ENCODE measurements at places on chromosomes 6 and 20. TPM values are rescaled to one million over a fixed set of nuclear protein-coding genes. Genes with fewer than 3 reads are reported as not detected.

DNA sequence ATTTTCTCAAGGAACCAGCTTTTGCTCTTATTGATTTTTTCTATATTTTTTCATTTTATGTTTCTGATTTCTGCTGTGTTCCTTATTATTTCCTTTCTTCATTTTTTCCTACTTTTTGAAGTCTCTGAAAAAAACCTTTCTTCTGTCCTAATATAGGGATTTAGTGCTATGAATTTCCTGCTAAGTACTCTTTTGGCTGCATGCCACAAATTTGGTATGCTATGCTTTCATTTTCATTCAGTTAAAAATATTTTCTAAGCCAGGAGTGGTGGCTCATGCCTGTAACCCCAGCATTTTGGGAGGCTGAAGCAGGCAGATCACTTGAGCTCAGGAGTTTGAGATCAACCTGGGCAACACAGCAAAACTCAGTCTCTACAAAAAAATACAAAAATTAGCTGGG, 30.6 kb downstream of the SIRPD start:
- no peak overlapping the region for H3K4me3 ChIP-seq
- H3K27me3 ChIP-seq: no peaks in the 10 kb centered on the region
- H3K36me3 ChIP-seq: no peaks in the 10 kb centered on the region

DNA sequence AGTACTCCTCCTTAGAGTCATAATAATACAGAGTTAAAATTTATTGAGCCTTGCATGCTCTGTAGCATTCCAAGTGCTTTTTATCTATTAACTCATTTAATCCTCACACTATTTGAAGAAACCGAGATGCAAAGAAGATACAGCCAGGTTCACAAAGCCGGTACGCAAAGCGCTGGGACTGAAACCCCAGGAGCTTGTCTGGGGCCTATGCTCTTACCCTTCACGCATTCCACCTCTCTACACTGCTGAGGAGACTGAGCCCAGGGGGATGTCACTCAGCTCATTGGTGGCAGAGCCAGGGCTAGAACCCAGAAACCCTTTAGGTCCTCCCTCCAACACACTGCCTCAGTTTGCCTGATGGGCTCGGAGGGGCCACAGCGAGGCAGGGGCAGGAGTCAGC, 19.7 kb upstream of the MRPS18A start:
- H3K4me1 ChIP-seq: peaks cover 59% of the 10 kb centered on the region
- no peak overlapping the region for H3K4me3 ChIP-seq
- no peaks in the 10 kb centered on the region for H3K27me3 ChIP-seq

GRCh38 chr20:46268131-46268614, 40.1 kb downstream of the CDH22 start:
- no peak overlapping the region for H3K4me3 ChIP-seq
- H3K27me3 ChIP-seq: peaks cover 68% of the 10 kb centered on the region
- H3K4me1 ChIP-seq: no peaks in the 10 kb centered on the region

DNA sequence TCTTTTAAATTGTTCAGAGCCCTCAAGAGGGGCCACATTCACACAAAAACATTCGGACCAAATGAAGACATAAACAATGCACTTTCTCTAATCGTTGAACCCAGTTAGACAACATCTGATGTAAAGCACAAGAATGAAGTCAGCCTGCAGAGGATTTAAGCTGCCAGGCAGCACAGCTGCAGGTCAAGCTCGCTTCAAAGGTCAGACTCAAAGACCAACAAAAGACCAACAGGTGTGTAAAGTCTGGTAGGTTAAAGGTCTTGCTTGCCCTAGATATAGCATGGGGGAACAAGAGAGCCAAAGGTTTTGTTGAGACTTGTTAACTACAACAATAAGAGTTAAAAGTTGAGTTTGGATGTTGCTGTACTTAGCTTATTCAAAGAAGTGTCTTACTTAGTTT, 26.7 kb upstream of the MYLIP start:
- H3K27me3 ChIP-seq: no peaks in the 10 kb centered on the region
- no peak for DNase-seq
- H3K27ac ChIP-seq: no peak overlapping the region

GRCh38 chr6:140045116-140045515, 670.7 kb upstream of the CITED2 start:
- no peaks in the 10 kb centered on the region for H3K36me3 ChIP-seq
- no peak overlapping the region for H3K4me3 ChIP-seq
- H3K27ac ChIP-seq: no peak overlapping the region
- H3K27me3 ChIP-seq: no peaks in the 10 kb centered on the region

NR2E1 gene
- not detected for total RNA-seq

DNA sequence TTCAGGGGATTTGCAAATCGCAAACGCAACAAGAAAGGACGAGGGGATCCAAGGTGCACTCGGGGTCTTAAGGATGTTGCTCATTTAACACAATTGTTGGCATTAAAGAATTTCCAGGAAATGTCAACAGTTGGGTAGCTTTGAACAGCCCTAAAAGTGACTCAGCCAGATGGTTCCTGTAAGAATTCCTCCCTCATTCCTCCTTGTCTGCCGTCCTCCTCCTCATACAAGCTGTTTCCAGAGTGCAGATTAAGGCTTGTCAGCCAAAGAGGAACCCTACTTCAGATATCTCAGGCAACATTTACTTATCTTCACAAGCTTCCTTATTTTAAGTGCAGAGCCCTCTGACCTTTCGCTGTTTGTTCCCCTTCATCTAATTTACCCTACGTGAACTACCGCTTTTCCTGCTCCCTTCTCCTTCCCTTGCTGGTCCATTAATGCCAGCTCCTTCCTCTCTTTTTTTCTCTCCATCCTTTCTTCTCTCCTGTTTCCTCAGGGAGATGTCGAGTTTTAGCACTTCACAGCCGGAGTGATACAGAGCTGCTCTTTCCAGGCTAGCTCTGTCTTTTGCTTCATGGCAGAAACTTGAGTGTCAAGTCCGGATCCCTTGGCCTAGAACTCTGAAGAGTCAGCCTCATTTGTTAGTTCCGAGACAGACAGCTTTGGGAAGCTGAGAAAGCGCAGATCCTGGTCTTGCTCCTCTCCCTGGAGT, 26.1 kb upstream of the TBC1D7 start:
- no peaks in the 10 kb centered on the region for H3K36me3 ChIP-seq
- DNase-seq: no peak
- peak overlapping the region; percentile 49 for H3K27ac ChIP-seq
- H3K27me3 ChIP-seq: no peaks in the 10 kb centered on the region
- peaks cover 10% of the 10 kb centered on the region for H3K4me1 ChIP-seq

DNA sequence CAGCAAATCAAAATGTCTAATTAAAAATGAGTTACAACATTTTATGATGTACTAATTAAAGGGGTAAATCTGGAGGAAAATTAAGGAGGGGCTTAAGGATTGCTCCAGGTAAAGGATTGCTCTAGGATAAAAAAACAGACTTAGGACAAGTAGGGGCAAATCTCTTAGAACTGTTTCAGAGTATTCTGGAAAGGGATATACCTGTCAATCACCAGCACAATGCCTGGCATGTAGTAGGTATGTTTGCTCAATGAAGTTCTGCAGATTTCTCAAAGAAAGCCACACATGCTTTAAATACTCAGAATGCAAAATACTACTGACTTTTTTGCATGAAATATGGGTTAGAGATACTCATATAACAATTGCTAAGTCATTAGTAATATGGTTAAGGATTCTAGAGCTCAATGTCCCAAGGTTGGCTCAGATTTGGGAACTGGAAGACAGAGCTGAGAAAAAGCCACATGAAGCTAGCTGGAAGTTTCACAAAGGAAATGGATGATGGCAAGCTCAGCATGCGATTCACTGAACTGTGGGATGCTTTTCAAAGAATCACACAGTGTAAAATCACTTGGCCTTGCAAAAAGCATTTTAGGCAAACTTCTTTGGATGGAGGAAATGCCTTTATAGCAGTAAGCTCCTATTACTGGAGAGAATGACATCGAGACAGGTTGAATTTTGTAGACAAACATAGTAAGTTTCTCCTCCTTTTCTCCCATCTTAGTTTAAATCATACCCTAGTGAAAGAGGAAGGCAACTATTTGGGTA, 72.8 kb downstream of the MAP3K5 start:
- no peaks in the 10 kb centered on the region for H3K27me3 ChIP-seq
- no peaks in the 10 kb centered on the region for H3K36me3 ChIP-seq
- peak overlapping the region; percentile 0 for H3K27ac ChIP-seq
- peaks cover 37% of the 10 kb centered on the region for H3K4me1 ChIP-seq

DNA sequence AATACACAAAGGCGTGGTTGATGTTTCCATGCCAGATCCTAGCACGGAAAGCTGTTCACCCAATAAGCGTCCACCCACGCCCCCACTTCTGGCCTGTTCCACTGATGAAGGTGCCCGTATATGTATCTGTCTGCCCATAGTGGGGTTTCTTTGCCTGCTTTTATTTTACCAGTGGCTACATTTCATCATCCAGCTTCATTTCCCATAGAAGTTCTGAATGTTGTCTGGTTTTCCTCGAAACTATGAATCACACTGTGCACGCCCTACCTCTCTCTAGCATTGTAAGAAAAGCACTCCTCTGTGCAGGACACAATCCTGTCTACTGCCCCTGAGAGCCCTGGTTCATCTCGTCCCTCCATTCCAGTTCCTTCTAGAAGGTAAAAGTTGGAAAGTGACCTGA, 8.8 kb upstream of the CD93 start:
- no peaks in the 10 kb centered on the region for H3K4me1 ChIP-seq
- H3K27me3 ChIP-seq: no peaks in the 10 kb centered on the region
- no peak overlapping the region for H3K27ac ChIP-seq
- no peaks in the 10 kb centered on the region for H3K36me3 ChIP-seq
- no peak overlapping the region for H3K4me3 ChIP-seq
- no peak for DNase-seq

DNA sequence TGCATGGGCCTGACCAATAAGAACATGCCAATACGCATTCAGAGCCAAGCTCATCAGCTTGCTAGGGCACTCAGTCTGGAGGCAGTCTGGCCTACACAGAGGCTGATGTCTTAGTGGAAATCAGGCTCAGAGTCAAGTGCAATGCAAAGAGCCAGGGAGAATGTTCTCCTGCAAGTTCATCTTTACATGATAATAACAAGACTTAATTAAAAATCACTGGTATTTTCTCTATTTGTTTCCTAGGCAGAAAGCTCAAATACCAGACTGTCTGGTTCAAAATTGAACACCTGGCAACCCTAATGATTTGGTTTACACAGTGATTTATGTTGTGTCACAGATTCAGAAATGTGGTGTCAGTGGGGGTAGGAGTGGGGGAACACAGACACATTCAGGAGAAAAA, 689.3 kb upstream of the FLRT3 start:
- no peaks in the 10 kb centered on the region for H3K27me3 ChIP-seq
- no peak overlapping the region for H3K27ac ChIP-seq

DNA sequence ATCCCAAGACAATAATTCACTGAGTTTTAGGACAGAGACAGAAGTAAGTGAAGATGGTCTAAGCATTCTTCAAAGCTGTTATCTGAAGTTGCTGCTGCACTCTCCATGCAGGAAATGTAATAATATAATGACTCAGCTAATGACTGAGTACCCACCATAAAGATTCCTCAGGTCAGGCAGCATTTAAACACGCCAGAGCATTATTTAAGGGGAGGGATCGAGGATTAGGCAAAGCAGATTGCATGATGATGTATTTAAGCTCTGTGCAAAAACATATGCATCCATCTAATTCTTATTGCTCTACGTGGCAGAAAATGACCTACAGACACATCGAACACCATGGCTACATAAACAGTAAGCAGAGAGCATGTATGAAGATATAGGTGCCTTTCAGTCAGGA, 216.4 kb downstream of the UNC5CL start:
- H3K36me3 ChIP-seq: no peaks in the 10 kb centered on the region
- no peak overlapping the region for H3K4me3 ChIP-seq

- H3K36me3 ChIP-seq: no peaks in the 10 kb centered on the region
- H3K4me1 ChIP-seq: no peaks in the 10 kb centered on the region
- peaks cover 28% of the 10 kb centered on the region for H3K27me3 ChIP-seq
- H3K4me3 ChIP-seq: no peak overlapping the region
Measured at GRCh38 chr20:29741594-29741893, 1515.9 kb upstream of the DEFB115 start.

DNA sequence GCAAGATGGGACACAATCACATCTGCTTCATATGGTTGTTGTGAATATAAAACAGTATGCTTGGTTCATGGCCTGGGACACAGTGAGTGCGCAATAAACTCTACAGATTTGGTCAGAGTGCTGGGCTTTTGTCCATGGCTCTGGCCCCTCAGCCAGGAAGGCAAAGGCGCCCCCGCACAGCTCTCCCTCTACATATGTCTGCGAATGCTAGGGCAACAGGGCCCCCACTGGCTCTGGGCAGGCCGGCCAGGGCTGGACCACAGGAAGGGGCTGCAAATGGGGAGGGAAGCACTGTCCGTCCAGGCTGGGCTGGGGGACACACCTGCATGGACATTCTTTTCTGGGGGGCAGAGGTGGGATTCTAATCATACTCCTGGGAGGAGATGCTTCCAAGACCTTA, 151.8 kb upstream of the MLN start:
- no peaks in the 10 kb centered on the region for H3K27me3 ChIP-seq
- no peak for DNase-seq
- no peaks in the 10 kb centered on the region for H3K36me3 ChIP-seq
- no peak overlapping the region for H3K27ac ChIP-seq

MRPL18 gene
- total RNA-seq: 68.1 TPM

- no peaks in the 10 kb centered on the region for H3K36me3 ChIP-seq
- H3K4me3 ChIP-seq: no peak overlapping the region
- no peaks in the 10 kb centered on the region for H3K27me3 ChIP-seq
- no peak for DNase-seq
Measured at GRCh38 chr20:8205996-8206395, 73.9 kb downstream of the PLCB1 start.

PRPH2 gene
- 0.32 TPM for total RNA-seq

MLN gene
- not detected for total RNA-seq

MEI4 gene
- total RNA-seq: not detected

GRCh38 chr6:92122746-92123145, 1296.6 kb downstream of the EPHA7 start:
- H3K27ac ChIP-seq: no peak overlapping the region
- H3K4me3 ChIP-seq: no peak overlapping the region
- H3K4me1 ChIP-seq: no peaks in the 10 kb centered on the region
- no peaks in the 10 kb centered on the region for H3K36me3 ChIP-seq
- DNase-seq: no peak
- no peaks in the 10 kb centered on the region for H3K27me3 ChIP-seq

DNA sequence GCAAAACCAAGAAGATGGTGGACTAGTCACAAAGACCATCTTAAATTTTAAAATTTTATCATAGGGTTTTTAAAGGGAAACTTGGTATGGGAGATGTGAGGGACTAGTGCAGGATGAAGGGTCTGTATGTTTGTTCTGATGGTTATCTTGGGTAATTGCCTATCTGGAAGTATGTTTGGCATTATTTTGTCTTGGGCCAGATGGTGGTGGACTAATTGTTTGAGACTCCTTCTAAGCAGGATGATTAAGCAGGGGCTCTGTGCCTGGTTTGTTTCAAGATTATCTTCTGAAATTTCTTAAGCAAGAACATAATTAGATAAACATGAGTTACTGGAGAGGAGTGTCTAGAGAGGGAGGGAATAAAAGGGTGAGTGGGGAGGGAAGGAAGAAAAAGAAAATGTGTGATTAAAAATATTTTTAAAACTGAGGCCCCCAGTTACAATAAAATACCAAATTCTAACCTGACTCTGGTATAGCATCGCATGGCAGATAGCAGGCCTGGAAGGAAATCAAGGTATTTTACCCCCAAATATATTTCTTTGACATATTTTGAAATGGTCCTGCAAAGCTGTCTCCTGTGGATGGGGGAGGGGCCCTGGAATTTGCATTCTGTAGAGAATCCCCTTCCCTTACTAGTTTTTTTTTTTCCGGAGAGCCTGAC, 49.9 kb upstream of the FAM184A start:
- no peaks in the 10 kb centered on the region for H3K36me3 ChIP-seq
- DNase-seq: no peak
- no peaks in the 10 kb centered on the region for H3K27me3 ChIP-seq
- no peak overlapping the region for H3K27ac ChIP-seq
- peaks cover 15% of the 10 kb centered on the region for H3K4me1 ChIP-seq
- no peak overlapping the region for H3K4me3 ChIP-seq
